ENCODE measurements at places on chromosomes 5 and 9. TPM values are rescaled to one million over a fixed set of nuclear protein-coding genes. Genes with fewer than 3 reads are reported as not detected.

GRCh38 chr5:173324115-173325001 is 3.9 kb downstream of the STC2 start:
- H3K27me3 ChIP-seq = peaks cover 8% of the 10 kb centered on the region
- DNase-seq = no peak
- no peaks in the 10 kb centered on the region for H3K4me1 ChIP-seq
- peak overlapping the region; percentile 23 for H3K27ac ChIP-seq
- H3K4me3 ChIP-seq = peak overlapping the region; percentile 16
- no peaks in the 10 kb centered on the region for H3K36me3 ChIP-seq

FUT7 gene
- total RNA-seq = not detected

GRCh38 chr9:2662496-2662895 is 40.9 kb downstream of the VLDLR start:
- no peaks in the 10 kb centered on the region for H3K4me1 ChIP-seq
- H3K27me3 ChIP-seq = no peaks in the 10 kb centered on the region
- H3K27ac ChIP-seq = no peak overlapping the region
- no peak overlapping the region for H3K4me3 ChIP-seq

DNA sequence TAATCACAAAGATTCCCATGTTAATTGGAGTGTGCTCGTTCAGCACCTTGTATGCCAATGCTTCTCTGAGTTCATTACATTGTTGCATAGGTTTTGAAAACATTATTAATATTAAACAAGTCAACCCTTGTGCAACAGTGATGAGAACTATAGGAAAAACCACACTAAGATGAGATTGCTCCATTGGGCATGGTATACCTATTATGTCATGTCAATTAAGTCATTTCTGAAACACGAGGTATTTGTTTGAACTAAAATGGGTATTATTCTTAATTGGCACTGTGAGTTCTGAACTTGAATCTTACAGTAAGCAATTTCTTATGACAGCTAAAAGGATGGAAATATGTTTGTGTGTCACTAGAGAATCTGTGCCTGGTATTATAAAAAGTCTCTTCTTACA is 447.7 kb downstream of the EFNA5 start:
- no peak for DNase-seq
- H3K27ac ChIP-seq = no peak overlapping the region
- no peaks in the 10 kb centered on the region for H3K27me3 ChIP-seq

DNA sequence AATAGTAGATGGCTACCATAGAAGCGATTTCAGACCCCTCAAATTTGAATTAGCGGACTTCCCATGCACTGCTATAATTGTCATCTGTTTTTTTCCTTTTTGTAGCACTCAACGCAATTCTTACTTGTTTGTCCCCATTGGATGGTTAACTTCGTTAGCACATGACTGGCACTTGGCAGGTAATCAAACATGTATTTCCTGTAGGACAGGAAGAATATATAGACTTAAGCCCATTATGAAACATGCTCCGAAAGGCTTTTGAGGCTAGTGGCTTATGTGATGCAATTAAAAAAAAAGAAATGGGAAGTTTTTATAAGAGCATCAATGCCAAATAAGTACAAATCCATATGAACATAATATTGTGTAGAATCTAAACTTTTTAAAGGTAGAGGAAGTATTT is 301.2 kb downstream of the PSAT1 start:
- no peaks in the 10 kb centered on the region for H3K27me3 ChIP-seq
- H3K4me3 ChIP-seq = no peak overlapping the region
- H3K36me3 ChIP-seq = no peaks in the 10 kb centered on the region
- H3K27ac ChIP-seq = no peak overlapping the region

DNA sequence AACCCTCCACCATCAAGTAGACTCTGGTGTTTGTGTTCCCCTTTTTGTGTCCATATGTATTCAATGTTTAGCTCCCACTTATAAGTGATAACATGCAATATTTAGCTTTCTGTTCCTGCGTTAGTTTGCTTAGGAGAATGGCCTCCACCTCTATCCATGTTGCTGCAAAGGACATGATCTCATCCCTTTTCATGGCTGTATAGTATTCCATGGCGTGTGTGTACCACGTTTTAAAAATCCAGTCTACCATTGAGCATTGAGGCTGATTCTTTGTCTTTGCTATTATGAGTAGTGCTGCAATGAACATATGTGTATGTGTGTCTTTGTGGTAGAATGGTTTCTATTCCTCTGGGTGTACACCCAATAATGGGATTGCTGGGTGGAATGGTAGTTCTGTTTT is 140.1 kb downstream of the BASP1 start:
- H3K4me1 ChIP-seq = no peaks in the 10 kb centered on the region
- H3K27ac ChIP-seq = no peak overlapping the region
- no peaks in the 10 kb centered on the region for H3K27me3 ChIP-seq

PDZD2 gene
- 7.4 TPM for total RNA-seq

- H3K4me1 ChIP-seq = no peaks in the 10 kb centered on the region
- H3K27me3 ChIP-seq = no peaks in the 10 kb centered on the region
- H3K4me3 ChIP-seq = no peak overlapping the region
- H3K27ac ChIP-seq = no peak overlapping the region
- no peak for DNase-seq
- H3K36me3 ChIP-seq = no peaks in the 10 kb centered on the region
Measured at GRCh38 chr9:5288591-5288990, 15.9 kb downstream of the RLN2 start.

GRCh38 chr9:107387409-107387808 is 102.2 kb downstream of the KLF4 start:
- H3K4me3 ChIP-seq = no peak overlapping the region
- no peak for DNase-seq
- no peaks in the 10 kb centered on the region for H3K4me1 ChIP-seq
- no peaks in the 10 kb centered on the region for H3K27me3 ChIP-seq

FYB1 gene
- 21.4 TPM for total RNA-seq

All from Peyer's patch (tissue), 4 donors.